ENCODE measurements at places on chromosomes 3 and 15.

DNA sequence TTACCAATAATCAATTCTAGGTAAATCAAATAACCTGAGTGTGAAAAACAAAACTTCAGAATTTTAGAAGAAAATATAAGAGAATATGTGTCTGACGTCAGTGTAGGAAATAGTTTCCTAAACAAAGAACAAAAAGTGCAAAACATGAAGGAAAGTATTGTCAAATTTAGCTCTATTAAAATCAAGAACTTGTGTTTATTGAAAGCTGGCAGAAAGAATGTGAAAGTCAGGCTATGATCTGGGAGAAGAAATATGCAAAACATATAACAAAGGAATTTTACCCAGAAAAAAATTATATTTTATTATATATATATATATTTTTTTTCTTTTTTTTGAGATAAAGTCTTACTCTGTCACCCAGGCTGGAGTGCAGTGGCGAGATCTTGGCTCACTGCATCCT lies 129.1 kb upstream of the ANKRD28 start:
- no peak for ATAC-seq

DNA sequence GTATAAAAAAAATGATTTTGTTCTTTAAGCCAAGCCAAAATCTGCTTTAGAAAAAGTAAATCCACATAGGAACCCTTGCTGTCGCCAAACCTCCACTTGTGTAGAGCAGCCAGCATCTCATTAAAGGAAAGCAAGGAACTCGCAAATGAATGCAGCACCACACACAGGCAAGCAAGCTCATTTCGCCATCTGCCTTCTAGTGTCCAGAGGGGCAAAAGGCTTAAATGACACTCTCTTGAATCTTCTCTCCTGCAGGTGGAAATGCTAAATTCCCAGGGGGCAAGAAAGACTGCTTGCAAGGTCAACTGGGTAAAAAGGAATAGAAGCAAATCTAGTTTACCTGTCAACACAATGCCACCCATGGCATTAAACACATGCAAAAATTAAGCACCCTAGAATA lies 2.4 kb downstream of the MB21D2 start:
- no peak for ATAC-seq

- no peak for ATAC-seq
These were observed 16.0 kb upstream of the PCOLCE2 start for GRCh38 chr3:142904639-142905436.

GRCh38 chr3:9412293-9412692 lies 14.9 kb downstream of the SETD5 start:
- no peak for ATAC-seq

DNA sequence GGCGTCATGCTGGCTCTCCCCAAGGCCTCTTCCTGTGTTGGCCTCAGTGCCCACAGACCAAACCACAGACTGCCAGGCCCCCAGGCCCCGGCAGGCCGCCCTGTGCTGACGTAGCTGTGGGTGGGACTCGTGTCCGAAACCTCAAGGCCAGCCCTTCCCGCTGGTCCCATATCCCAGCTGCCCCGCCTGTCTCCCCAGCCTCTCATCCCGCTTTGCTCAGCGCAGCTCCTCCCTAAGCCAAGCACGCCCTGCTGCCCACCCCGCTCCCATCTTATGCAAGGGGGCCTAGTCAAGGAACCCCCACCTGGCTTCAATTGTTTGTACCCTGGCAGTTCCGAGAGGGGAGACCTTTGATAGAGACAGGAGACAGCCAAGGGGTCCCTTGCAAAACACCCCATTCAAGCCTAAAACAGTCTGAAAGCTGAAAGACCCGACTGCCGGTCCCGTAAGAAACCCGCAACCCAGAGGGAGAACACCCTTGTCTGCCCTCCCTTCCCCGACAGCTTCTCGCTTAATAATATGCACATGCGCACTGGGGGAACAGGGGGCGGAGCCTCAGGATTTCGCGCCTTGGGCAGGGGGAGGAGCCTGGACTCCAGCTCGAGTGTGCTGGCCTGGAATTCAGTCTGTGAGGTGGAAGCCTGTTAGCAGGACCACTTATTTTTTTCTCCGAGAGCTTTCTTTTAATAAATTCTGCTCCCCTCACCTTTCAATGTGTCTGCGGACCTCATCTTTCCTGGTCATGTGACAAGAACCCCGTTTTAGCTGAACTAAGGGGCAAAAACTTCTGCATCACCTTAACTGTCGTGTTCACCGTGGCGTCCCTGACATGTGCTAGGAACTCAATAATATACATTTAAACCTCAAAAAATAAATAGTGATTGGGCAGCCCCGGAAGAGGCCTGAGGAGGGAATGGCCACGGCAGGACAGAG lies 17.2 kb downstream of the TNFAIP8L3 start:
- peak; percentile 36 for ATAC-seq

DNA sequence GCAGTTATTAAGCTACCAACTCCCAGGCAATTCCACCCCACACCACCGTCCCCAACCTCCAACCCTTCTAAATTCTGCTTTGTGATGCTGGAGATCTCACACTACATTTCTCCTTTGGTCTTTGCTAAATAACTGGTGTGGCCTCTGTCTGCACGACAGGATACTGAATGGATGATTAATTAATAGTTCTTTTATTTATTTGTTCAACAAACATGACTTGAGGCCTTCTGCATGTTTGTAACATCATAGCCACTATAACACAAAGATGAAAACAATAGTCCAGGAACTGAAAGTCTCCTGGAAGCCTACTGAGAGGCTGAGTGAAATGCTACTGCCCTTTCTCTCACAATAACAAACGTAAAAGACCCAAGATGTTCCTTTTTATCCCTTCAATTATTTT lies 609.5 kb upstream of the UBE2E2 start:
- no peak for ATAC-seq

GRCh38 chr3:53800041-53800906 lies 45.9 kb downstream of the CHDH start:
- ATAC-seq, result no peak

DNA sequence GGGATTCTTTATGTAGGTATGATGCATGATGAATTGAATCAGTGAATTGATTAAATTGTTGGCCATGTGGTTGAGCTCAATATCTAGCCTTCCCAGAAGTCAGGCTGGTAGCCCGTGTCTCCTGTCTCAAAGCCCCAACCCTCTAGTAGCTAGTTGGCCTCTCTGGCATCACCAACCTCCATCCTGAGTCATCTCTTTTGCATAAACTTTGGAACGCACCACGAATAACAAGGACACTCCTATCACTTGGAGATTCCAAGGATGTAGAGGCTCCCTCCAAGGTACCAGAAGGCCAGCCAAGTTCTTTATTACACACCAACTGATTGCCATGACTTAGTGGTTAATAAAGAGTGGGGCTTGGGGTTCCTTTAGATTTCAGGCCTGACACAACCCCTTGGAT lies 148.4 kb downstream of the APBA2 start:
- ATAC-seq, result no peak

GRCh38 chr3:136209921-136210320 lies 13.8 kb upstream of the MSL2 start:
- ATAC-seq, result no peak

DNA sequence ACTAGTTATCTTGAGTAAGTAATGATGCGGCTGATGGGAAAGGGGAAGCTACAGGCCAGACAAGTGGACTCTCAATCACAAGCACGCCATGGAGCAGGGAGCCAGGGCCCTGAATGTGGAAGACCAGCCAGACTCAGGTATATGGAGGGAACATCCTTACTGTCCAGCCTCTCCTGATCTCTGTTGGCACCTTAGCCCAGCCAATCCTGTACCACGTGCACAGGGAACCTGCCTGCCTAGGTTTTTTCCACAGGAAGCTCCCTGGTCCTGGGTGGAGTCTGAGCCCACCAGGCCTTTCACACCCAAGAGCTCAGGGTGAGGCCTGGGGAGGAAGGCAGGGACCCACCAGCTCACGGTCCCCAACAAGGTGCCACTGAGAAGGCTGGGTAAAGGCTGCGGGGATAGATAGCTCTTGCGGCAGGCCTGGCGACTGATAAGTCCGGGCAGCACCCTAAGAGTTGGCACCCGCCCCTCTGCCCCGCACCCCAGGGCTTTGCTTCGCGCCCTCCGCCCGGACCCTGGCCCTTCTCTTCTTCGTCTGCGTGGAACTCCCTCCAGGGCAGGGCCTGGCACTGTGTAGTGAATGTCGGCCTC lies 933 bp upstream of the APEH start:
- no peak for ATAC-seq

DNA sequence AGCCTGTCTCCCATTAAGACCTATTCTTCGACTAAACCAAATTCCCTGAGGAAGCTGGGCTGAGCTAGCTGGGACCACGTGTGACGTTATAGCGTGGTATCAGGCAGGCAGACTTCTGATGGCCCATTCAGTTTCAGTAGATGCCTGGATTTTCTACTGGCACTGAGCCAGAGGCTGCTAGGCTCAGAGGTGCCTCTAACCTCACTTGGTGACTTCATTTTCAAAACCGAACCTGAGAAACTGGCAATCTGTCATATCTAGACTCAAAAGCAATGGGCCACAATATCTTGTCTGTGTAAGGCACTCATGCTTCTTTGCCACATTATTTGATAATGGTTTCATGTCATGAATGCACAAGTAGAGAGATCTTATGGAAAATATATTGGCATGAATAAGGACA lies 352.1 kb upstream of the AZI2 start:
- no peak for ATAC-seq

GRCh38 chr3:177615015-177615414 lies 417.7 kb upstream of the TBL1XR1 start:
- no peak for ATAC-seq

- no peak for ATAC-seq
These were observed 8.8 kb downstream of the C3orf22 start for GRCh38 chr3:126549861-126550487.

- no peak for ATAC-seq
These were observed 49.1 kb upstream of the CSPG4 start for GRCh38 chr15:75761446-75762356.

DNA sequence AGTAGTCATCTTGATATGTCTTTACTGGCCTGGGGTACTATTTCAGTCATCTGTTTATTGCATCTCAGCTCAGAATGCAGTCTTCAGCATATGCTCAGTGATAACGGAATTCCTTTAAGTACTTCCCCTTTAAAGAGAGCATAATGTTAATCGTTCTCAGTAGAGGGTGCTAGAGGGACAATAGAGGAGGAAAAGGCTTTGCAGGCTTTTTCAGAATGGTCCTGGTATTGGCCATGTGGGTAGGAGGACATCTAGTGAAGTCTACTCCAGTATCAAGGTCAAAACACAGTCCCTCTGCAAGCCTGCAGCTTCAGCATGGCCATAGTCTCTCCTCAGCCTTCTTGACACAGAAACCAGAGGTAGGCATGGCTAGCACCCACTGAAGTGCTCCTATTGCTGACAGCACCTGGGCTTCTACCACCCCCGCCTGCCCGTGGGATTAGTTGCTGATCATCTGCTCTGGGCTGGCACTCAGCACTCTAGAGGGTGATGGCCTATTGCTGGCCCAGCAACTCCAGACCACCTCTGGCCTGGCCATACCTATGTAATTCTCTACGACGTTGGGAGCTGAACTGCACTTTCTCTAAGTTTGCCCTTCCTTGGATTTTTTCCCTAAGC lies 65.4 kb downstream of the KCNH8 start:
- peak; percentile 30 for ATAC-seq

- peak; percentile 36 for ATAC-seq
These were observed 191.6 kb downstream of the GAP43 start for GRCh38 chr3:115814778-115815380.

GRCh38 chr3:194727435-194728128 lies 41.9 kb downstream of the FAM43A start:
- ATAC-seq, result no peak

DNA sequence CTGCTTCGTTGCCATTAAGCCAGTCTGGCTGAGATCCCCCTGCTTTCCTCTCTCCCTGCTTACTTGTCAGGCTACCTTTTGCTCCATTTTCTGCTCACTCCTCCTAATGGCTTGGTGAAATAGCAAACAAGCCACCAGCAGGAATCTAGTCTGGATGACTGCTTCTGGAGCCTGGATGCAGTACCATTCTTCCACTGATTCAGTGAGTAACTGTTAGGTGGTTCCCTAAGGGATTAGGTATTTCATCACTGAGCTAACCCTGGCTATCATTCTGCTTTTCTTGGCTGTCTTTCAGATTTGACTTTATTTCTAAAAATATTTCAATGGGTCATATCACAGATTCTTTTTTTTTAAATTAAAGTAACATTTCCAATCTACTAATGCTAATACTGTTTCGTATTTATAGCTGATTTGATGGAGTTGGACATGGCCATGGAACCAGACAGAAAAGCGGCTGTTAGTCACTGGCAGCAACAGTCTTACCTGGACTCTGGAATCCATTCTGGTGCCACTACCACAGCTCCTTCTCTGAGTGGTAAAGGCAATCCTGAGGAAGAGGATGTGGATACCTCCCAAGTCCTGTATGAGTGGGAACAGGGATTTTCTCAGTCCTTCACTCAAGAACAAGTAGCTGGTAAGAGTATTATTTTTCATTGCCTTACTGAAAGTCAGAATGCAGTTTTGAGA lies 25.0 kb downstream of the CTNNB1 start:
- ATAC-seq, result no peak

Data from activated CD4-positive, CD25-positive, alpha-beta regulatory T cell treated with anti-CD3 and anti-CD28 coated beads, Interleukin-2, amount 50 U/mL, for 24 hours (primary cell).